Mesendoderm (in vitro differentiated cells): ENCODE measurements at places on chromosomes 4 and X.

GRCh38 chr4:13547485-13548041 is 3.3 kb upstream of the NKX3-2 start:
- no peak for DNase-seq

DNA sequence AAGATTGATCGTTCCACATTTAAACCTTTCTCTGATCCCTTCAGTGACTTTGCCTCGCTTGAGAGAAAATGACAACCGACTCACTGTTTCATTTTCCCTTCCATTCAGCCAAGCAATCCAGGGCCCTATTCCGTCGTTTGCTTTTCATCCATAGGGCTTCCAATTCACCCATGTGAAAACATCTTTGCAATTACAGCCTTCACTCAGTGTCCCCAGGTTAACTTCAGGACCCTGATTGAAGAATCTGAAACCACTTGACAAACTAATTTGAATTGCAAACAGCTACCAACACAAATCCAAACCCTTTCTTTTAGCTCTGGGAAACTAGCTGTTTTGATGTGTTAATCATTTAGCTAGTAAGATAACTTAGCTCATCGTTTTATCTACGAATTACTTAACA is 120.2 kb upstream of the FAM9C start:
- peak; percentile 67 for DNase-seq

GRCh38 chr4:154998284-154998683 is 210.2 kb upstream of the NPY2R start:
- DNase-seq, result no peak

DNA sequence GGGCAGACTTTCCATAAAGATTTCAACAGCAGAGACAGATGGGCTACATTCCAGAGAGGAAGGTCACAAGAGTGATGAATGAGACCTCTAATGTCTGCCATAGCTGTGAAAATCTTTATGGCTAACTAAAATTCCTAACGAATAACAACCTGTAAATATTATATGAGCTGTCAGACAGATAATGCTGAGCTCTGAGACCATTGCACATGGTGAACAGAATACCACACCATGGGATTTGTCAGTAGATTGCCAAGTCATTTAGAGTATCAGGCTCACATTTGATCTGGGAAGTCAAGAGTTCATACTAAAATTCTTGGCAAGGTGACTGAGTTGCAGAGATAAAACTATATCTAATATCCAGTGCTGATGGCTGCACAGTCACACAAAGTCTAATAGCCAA is 259.2 kb upstream of the FTHL17 start:
- DNase-seq, result no peak

- DNase-seq, result peak; percentile 30
Measured at GRCh38 chrX:132757066-132757623, 201.3 kb downstream of the HS6ST2 start.

GRCh38 chr4:94372228-94372978 is 29.8 kb upstream of the HPGDS start:
- no peak for DNase-seq

DNA sequence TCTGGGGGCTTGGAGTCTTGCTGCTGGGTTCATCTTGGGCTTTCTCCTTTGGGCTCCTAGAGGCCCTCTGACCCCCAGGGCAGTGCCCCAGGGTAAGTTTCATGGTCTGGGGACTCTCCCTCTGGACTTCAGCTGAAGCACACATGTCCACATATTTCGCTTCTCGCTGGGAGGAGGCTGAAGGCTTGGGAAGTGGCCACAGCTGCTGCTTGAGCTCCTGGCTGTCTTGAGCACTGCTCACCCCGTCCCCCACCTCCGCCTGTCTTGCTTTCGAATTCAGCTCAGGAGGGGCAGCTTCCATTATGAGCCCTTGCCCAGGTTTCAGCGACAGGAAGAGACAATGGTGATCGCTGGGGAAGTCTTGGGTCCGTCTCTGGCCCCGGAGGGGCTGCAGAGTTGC is 3.7 kb downstream of the C4orf54 start:
- no peak for DNase-seq

DNA sequence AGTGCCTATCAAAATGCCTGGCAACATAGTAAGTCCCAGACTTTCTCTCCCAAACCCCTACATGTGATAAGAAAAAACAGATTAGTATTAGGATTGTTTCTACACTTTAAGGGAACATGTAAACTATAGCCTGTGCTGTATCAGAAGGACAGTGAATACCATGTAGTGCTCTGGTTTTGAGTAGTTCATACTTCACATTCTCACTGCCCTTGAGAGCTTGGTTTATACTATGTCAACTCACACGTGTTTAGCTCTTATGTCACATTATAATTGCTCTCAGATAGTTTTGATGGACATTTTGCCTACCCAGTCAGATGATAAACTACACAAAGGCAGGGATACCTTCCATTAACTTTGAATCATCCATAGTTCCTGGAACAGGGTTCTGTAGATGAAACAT is 58.0 kb upstream of the PGRMC2 start:
- DNase-seq, result no peak

- no peak for DNase-seq
Measured at GRCh38 chrX:12452268-12452667, 314.0 kb downstream of the FRMPD4 start.

- peak; percentile 88 for DNase-seq
Measured at GRCh38 chrX:71103110-71103983, 3.2 kb downstream of the CXorf65 start.

GRCh38 chr4:158015241-158015640 is 157.6 kb downstream of the GASK1B start:
- no peak for DNase-seq

DNA sequence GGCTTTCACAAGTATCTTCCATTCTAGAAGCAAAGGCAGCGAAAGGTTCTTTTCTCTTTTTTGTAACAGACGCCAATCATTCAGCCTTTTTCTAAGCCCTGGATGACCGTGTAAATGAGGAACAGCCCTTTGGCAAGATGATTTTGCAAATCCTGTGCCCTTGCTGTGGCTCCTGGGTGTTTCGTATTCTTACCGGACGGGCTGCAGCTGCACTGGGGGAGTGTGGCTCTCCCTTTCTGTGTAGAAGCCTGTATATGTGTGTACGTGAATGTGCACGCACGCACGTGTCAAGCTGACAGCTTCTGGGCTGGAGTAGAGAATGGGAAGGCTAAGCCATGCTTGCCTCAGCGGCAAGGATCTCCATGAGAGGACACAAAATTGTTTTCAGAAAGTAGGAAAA is 8.2 kb downstream of the GRPEL1 start:
- DNase-seq, result no peak

GRCh38 chrX:132216806-132217202 is 2.4 kb downstream of the RAP2C start:
- DNase-seq, result no peak

DNA sequence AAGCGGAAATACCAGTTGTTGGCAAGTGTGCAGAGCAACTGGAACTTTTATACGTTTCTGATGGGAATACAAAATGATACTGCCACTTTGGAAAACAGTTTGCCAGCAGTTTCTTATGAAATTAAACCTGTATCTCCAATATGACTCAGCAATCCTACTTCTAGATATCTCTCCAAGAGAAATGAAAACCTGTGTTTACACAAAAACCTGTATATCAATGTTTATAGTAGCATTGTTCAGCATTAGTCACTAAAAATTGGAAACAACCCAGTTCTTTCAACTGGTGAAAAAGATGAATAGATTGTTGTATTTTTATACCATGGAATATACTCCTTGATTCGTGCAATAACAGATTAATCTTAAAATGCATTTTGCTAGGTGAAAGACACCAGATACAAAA is 26.8 kb downstream of the ATP7A start:
- no peak for DNase-seq

- no peak for DNase-seq
Measured at GRCh38 chr4:6319530-6320150, 50.0 kb downstream of the WFS1 start.

DNA sequence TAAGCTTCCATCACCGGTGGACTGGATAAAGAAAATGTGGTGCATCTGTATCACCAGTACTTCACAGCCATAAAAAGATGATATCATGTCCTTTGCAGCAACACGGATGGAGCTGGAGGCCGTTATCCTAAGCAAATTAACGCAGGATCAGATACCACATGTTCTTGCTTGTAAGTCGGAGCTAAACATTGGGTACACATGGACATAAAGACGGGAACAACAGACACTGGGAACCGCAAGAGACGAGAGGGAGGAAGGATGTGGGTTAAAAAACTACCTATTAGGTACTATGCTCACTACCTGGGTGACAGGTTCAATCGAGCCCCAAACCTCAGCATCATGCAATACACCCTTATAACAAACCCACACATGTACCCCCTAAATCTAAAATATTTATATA is 16.3 kb upstream of the IDS start:
- no peak for DNase-seq

- DNase-seq, result no peak
Measured at GRCh38 chrX:31070057-31070468, 1.8 kb downstream of the FTHL17 start.

DNA sequence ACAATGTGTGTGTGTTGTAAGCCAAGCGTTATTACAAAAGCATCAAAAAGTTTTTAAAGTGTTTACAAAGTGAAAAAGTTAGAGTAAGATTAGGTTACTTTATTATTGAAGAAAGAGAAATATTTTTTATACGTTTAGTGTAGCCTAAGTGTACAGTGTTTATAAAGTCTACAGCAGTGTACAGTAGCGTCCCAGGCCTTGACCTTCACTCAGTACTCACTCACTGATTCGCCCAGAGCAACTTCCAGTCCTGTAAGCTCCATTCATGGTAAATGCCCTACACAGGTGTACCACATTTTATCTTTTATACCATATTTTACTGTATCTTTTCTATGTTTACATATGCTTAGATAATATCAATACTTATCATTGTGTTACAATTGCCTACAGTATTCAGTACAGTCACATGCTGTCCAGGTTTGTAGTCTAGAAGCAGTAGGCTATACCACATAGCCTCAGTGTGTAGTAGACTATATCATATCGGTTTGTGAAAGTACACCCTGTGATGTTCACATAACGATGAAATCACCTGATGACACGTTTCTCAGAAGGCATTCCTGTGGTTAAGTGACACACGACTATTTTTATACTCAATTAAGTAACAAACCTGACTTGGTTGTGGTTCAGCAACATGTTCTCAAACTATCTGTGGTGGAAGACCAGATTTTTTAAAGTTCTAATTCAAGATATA is 152.0 kb upstream of the EDNRA start:
- no peak for DNase-seq

DNA sequence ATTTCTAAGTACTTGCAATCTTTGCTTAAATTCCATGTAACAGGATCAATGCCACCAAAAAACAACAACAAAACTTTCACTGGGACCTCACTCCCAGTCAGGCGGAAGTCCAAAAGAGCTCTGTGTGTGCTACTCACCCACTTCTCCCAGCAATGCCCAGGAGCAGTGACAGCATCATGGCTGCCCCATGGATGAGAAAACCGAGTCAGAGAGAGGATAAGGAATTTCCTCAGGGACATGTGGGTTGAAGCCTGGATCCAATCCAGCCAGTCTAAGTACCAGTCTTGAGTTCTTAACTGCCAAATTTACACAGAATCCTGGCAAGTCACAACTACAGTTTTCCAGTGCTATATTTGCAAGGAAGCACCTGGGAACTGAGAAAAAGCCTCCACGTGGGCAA is 64.5 kb downstream of the STX18 start:
- DNase-seq, result no peak

GRCh38 chrX:44778254-44778653 is 65.6 kb upstream of the DUSP21 start:
- no peak for DNase-seq

- no peak for DNase-seq
Measured at GRCh38 chr4:137421796-137422195, 110.5 kb downstream of the PCDH18 start.

DNA sequence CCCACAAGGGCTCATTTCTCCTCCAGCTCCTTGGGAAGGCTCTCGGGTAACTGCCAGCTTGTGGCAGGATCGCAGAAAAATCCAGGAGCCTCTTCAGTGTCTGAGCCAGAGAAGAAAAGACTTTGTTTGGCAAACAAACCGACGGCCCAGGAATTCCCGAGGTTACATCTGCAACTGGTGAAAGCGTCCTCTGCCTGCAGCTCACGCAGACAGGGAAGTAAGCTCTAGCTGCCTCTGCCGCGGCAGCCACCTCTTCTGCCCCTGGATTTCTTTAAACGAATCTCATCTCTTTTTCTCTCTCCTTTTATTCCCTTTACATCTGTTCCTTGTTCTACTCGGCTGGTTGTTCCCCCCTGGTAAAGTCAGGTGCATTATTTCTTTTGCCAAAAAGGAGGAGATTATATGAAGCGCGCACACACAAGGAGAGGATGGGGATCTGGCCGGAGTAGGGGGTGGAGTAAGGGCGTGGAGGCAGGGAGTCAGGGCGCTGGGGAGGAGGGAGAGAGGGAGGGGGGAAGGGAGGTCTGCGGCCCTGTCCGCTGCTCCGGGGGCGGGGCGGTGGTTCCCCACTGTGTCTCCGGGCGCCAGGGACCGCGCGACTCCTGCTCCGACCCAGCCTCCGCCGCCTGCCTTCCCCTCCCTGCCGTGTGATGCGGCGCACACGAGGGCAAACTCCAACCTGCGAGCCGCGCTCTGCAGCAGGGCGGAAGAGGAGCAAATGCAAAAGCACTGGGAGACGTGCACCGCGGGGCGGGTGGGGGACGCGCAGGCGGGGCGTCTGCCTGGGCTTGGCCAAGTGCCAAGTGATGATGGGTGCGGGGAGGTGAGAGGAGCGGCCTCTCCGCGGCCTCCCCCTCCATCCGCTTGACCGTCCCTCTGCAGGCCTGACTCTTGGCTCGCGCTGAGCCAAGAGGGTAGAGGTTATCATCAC is at the start of gene DCHS2:
Gene DCHS2, minus strand, starts transcription at position 459 of the 931 bp plus-strand sequence. Its CDS starts 444 bp downstream, at position 15.
- peak; percentile 72 for DNase-seq

- peak; percentile 56 for DNase-seq
Measured at GRCh38 chrX:95076449-95076848, 1402.4 kb downstream of the FAM133A start.

GRCh38 chr4:152776352-152776751 is 3.2 kb downstream of the TIGD4 start:
- no peak for DNase-seq

DNA sequence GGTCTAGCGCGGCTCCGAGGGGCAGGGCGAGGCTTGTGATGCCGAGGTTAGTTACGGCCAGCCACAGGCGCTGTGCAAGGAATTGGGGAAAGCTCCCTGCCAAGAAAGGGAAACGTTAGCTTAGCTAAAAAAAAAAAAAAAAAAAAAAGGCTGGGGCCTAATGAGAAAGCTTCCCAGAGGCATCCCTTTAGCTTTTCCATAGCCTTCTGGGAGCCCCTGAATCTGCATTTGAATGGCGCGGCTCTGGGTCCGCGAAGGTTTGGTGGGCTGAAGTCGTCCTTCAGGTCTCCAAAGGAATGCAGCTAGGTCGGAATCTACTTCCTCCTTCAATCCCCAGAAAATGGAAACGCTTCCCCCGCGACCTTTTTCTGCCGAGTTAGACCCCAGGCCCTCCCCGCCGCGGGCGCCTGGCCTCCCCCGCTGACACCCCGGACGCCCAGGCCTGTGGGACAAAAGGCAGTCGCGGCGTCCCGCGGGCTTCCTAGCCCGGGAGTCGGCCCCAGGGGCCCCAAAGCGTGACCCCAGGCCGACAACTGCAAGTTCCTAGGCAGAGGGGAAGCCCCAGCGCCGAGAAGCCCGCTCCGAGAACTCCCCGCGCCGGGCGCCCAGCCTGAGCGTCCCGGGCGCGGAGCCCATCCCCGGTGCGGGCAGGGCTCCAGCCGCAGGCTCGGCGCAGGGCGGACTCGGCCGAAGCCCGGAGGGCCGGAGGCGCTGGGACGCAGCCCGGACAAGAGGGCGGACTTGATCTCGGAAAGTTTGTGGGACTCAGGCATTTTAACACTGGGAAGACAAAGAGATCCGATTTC is 605 bp upstream of the FAT1 start:
- peak; percentile 89 for DNase-seq

- no peak for DNase-seq
Measured at GRCh38 chr4:2075987-2076907, 17.1 kb downstream of the NAT8L start.

- no peak for DNase-seq
Measured at GRCh38 chr4:167171928-167172327, 62.4 kb downstream of the SPOCK3 start.
